ENCODE measurements at places on chromosomes 7 and 10.

DNA sequence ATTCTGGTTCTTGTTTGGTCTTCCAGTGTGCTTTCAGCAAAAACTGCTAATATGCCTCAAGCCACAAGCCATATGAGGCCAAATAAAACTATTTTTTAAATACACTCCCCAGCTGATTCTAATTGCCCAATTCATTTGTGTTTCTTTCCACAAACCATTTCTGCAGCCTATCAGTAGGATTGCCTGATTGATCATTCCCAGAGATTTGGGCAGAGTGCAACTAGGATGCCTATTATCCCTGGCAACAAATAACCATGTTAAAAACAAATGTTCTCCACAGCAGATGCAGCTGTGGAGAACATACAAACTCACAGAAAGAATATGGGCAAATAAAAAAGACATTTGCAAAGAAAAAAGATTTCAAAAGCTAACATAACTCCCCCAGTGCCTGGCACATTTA lies 76.9 kb upstream of the CAV2 start:
- DNase-seq: no peak

DNA sequence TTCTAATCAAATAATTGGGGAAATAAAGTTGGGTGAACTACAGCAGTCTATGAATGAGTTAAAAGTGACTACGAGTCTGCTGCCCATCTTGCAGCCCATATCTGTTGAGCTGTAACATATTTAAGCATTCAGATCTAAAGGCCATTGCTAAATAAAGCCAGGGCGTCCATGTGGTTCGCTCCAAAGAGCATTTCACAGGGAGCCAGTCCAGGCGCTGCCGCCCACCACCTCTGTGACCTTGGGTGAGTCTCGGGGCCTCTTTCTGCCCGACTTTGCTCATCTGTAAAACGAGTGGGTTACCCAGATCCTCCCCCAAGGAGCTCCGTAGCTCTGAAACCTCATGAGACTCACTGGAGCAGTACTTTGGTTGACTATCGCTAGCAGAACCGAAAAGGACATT lies 223.1 kb downstream of the CUX1 start:
- no peak for DNase-seq

- no peak for DNase-seq
Measured at GRCh38 chr7:135326636-135327280, 93.1 kb downstream of the STRA8 start.

DNA sequence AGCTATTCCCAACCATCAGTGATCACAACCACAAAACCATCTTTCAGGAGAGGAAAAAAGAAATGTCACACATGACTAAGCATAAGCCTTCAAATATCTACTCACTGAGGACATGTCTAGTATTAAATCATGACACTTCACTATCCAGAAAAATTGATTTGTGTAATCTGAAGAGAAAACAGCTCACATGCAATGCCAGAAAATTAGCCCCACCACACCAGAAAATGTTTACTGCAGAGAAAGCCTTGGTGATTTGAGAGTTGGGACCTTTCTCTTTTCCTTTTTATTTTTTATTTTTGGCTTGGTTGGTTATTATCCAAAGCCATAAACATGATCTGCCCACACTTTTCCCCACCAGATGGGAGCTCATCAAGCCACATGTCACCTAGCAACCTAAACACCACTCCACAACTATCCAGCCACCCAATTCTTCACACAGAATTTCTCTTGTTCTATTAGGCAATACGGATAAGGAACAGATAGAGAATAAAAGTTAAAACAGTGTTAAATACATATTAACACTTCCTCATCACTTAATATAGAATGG lies 3.1 kb downstream of the PARD3 start:
- DNase-seq: no peak

GRCh38 chr7:152862856-152863255 lies 103.3 kb downstream of the ACTR3B start:
- DNase-seq: no peak

GRCh38 chr10:131944976-131945695 lies 36.6 kb downstream of the BNIP3 start:
- DNase-seq: no peak

DNA sequence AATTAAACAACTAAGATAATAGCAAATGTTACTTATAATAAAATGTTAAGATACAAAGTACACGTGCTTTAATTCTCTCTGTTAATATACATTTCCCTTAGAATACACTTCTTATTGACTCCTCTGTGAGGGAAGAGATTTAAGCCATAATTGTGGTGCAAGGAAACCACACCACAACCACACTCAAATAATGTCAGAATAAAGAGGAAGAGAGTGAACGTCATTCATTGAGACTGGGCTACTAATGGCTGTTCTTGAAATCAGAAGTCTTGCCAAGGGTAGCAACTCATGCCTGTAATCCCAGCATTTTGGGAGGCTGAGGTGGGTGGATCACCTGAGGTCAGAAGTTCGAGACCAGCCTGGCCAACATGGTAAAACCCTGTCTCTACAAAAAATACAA lies 10.0 kb downstream of the FAM171A1 start:
- DNase-seq: no peak
